ENCODE measurements at places on chromosomes 13 and 19. TPM values are rescaled to one million over a fixed set of nuclear protein-coding genes. Genes with fewer than 3 reads are reported as not detected.

The POSTN gene
- 12.8 TPM for polyA plus RNA-seq

DNA sequence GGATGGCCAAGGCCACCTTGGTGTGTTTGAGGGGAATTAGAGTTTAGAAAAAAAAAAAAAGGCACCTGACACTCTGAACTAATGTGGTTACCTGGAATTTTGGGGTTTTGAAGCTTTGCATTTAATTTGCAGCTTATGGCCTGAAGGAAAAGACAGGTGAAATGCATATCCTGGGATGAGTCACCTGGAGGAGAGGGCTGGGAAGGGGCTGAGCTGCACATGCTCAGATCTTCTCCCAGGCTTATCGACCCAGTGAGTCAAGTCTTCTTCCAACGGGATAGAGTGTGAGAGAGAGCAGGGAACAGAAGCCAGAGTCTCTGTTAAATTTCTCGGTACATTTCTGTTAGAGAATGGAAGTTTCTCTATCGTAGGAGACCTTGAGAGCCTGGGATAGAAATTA, 29.7 kb upstream of the ALOX5AP start:
- H3K27ac ChIP-seq: no peak overlapping the region
- no peak for DNase-seq
- no peaks in the 10 kb centered on the region for H3K4me1 ChIP-seq
- H3K27me3 ChIP-seq: no peaks in the 10 kb centered on the region

- no peaks in the 10 kb centered on the region for H3K27me3 ChIP-seq
- no peak overlapping the region for H3K4me3 ChIP-seq
- no peaks in the 10 kb centered on the region for H3K4me1 ChIP-seq
- no peak overlapping the region for H3K27ac ChIP-seq
- no peaks in the 10 kb centered on the region for H3K36me3 ChIP-seq
- no peak for DNase-seq
Observed at GRCh38 chr13:77616027-77616426, 80.5 kb downstream of the SCEL start.

- H3K36me3 ChIP-seq: no peaks in the 10 kb centered on the region
- DNase-seq: peak; percentile 60
- peaks cover 4% of the 10 kb centered on the region for H3K4me1 ChIP-seq
Observed at GRCh38 chr19:50204811-50205675, 1.6 kb downstream of the MYH14 start.
